Left cardiac atrium (tissue), 4 donors: ENCODE measurements at places on chromosomes 6 and 20.
A peak's percentile ranks its signal among the peaks of the same experiment; 100 is the strongest.

DNA sequence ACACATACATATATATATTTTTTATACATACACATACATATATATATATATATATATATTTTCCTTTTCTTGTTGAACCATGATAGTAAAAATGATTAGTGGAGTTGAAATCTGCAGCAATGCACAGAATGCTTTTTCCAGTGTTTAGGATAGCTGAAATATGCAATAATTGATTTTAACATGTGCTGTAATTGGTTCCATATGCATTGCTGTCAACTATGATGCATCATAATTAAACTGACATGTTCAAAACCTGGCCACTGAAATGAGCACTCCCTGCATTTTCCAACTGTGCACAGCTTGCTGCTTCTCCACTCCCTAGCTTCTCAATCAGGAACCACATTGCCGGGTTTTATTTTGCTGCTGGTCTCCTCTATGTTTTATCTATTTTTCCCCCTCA, 358.3 kb downstream of the PAX1 start:
- DNase-seq = no peak

- DNase-seq = no peak
Observed at GRCh38 chr20:49508435-49509199, 26.1 kb upstream of the KCNB1 start.

GRCh38 chr6:141437011-141437410, 695.7 kb upstream of the GJE1 start:
- DNase-seq = no peak

DNA sequence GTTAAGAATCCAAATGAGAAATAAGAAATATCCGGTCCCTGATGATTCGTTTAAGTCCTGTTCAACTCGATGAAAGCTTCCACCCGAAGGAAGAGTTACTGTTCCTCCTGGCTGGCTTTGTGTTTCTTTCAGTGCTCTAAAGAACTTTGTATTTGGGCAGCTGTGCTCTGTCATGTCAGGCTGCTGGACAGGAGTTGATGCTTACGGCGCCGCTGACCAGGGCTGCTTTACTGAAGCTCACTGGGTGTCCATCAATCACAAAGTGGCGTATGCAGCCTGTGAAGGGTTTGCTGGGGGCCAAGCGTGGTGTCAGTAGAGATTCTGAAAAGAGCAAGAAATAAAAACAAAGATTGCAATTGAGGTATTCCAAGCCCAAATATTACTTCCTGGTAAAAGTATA, 21.9 kb downstream of the FAM229B start:
- no peak for DNase-seq

- no peak for DNase-seq
Observed at GRCh38 chr6:149127212-149127611, 190.3 kb upstream of the TAB2 start.

DNA sequence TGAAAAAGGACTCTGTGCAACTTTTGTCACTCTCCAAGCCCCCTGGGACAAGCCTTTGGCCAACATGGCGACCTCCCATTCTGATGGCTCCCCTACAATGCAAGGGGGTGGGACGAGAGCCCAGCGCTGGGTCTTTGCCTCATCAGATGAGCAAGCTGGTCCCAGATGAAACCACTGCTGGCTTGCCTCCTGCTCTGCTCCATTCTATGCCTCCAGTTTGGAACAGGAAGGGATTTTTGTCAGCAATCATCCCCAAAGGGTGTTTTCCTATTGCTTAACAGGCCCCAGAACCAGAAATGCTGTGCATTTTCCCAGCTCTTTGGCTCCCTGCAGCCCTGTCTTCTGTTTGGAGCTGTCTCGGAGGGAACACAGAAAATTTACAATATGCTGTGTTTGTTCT, 412.7 kb downstream of the MAFB start:
- DNase-seq = peak; percentile 51
